ENCODE measurements at places on chromosomes 5 and 9. TPM values are rescaled to one million over a fixed set of nuclear protein-coding genes. Genes with fewer than 3 reads are reported as not detected.

DNA sequence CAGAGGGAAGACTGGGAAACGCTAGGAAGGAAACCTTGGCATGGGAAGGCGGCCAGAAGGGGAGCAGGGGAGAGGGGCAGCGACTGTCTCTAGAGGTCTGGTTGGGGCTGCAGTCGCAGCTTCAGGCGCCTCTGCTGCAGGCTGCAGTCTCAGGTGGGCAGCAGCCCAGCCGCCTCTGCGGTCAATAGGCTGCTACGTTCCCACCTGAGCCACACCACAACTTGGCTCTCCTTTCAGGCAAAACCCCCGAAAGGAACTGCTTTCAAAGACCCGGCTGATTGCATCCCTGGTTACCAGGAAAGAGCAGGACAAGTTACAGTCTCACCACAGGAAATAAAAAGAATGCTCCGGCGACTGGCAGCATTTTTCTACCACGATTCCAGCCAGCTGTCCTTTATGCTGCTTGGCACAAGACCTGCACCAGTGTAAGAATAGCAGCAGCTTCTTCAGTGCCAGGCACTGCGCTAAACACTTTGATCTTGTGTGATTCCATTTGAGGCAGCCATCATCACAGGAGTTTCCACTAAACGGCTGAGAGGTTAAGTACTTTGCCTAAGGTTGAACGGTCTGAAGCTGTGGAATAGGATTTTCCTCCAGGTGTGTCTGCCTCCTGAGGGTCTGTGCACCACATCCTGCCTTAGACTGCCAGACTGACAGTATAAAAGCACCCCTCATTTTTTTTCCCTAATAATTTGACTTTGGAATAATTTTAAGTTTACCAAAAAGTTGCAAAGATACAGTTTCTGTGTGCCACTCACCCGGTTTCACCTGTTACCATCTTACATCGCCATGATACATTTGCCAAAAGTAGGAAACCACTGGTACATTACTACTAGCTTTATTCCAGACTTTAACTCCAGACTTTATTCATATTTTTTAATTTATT is 7.5 kb downstream of the RPS14 start:
- no peak overlapping the region for H3K27ac ChIP-seq
- no peak overlapping the region for H3K4me3 ChIP-seq
- peaks cover 43% of the 10 kb centered on the region for H3K36me3 ChIP-seq
- DNase-seq: no peak
- H3K27me3 ChIP-seq: no peaks in the 10 kb centered on the region
- H3K4me1 ChIP-seq: no peaks in the 10 kb centered on the region

- H3K27me3 ChIP-seq: no peaks in the 10 kb centered on the region
- peaks cover 2% of the 10 kb centered on the region for H3K4me1 ChIP-seq
- peaks cover 74% of the 10 kb centered on the region for H3K36me3 ChIP-seq
- H3K27ac ChIP-seq: no peak overlapping the region
- no peak for DNase-seq
- H3K4me3 ChIP-seq: no peak overlapping the region
Measured at GRCh38 chr5:126613941-126614592, 13.3 kb downstream of the PHAX start.

DNA sequence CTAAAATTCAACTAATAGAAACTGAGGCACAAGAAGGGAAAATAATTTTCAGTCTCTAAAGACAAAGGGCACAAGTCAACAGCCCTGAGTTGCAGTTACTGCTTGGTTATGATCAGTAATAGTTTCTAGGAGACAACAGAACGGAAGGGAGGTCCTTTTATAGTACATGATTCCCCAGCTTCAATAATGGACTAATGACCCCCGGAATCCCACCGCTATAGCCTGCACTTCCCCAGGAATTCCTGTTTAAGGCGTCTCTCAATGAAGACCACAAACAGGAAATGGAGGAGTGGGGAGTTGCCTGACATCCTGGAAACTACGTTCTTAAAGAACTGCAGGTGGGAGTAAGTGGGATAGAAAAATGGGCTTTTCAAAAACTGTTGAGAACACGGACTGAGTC is 60.6 kb downstream of the DIAPH1 start:
- H3K4me1 ChIP-seq: peaks cover 15% of the 10 kb centered on the region
- DNase-seq: no peak
- H3K27ac ChIP-seq: peak overlapping the region; percentile 0
- peaks cover 22% of the 10 kb centered on the region for H3K36me3 ChIP-seq
- H3K27me3 ChIP-seq: no peaks in the 10 kb centered on the region

GRCh38 chr5:68033961-68034571 is 181.5 kb upstream of the PIK3R1 start:
- H3K27me3 ChIP-seq: no peaks in the 10 kb centered on the region
- no peaks in the 10 kb centered on the region for H3K36me3 ChIP-seq
- H3K4me1 ChIP-seq: no peaks in the 10 kb centered on the region

DNA sequence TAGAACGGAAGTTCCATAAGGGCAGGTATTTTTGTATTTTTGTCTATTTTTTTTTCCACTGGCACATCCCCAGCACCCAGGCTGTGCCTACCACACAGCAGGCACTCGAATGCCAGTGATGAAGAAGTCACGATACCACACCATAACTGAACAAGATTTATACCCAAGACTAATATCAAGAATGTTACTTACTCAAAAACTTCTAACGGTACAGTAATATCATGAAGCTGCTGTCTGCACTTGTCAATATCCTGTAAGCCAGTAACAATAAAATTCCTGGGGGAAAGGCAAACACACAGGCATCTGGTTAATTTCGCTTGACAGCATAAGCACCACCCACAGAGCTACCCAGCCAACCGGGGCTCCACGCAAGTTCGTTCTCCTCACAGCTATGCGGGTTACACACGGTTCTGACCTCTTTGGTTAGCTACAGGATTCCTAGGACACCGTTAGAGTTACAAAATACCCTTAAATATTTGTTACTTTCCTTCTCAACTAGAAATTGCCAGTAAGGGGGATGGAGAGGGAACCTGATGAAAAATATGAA is 1.3 kb downstream of the MED10 start:
- peaks cover 17% of the 10 kb centered on the region for H3K36me3 ChIP-seq
- no peak for DNase-seq
- peak overlapping the region; percentile 88 for H3K4me3 ChIP-seq

GRCh38 chr5:31059889-31060288 is 133.6 kb upstream of the CDH6 start:
- H3K27me3 ChIP-seq: no peaks in the 10 kb centered on the region
- H3K4me3 ChIP-seq: no peak overlapping the region
- no peaks in the 10 kb centered on the region for H3K36me3 ChIP-seq
- H3K4me1 ChIP-seq: peaks cover 3% of the 10 kb centered on the region
- no peak overlapping the region for H3K27ac ChIP-seq
- DNase-seq: no peak

DNA sequence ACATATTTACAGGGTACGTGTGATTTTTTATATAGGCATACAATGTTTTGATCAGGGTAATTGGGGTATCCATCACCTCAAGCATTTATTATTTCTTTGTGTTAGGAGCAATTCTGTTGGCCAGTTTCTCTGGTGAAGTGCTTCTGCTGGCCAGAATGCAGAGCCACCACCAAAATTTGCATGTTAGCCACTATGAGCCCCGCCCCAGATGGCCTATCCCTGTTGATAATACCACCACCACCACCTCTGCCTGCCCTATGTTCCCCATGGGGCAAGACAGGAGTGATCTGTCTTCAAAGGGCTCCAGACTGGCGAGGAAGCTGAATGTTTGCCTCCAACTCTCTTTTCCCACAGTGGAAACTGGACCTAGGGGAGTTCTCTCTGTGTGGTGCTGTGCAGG is 26.0 kb upstream of the JAK2 start:
- no peak for DNase-seq
- no peaks in the 10 kb centered on the region for H3K4me1 ChIP-seq
- no peaks in the 10 kb centered on the region for H3K36me3 ChIP-seq
- H3K27me3 ChIP-seq: no peaks in the 10 kb centered on the region

- H3K27me3 ChIP-seq: no peaks in the 10 kb centered on the region
- peak overlapping the region; percentile 65 for H3K27ac ChIP-seq
- H3K4me1 ChIP-seq: peaks cover 35% of the 10 kb centered on the region
- H3K36me3 ChIP-seq: no peaks in the 10 kb centered on the region
- H3K4me3 ChIP-seq: peak overlapping the region; percentile 4
Measured at GRCh38 chr9:130846487-130847305, 11.6 kb downstream of the ABL1 start.

DNA sequence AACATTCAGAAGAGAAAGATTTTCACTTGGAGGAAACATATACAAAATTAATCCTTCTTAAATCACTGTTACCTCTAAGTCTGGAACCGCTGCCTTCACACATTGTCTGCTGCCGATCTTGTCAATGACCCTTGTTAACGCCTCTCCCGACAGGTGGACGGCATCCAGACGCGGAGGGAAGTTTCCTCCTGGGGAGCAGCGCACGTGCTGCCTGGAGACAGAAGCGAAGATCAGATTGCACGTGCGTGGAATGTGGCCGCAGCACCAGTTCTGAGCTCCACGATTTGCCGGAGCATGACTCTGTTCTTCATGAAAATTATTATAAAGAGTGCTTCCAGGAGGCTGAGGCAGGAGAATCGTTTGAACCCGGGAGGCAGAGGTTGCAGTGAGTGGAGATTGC is 183.6 kb upstream of the IRX4 start:
- no peak overlapping the region for H3K27ac ChIP-seq
- H3K27me3 ChIP-seq: no peaks in the 10 kb centered on the region
- DNase-seq: no peak
- no peaks in the 10 kb centered on the region for H3K4me1 ChIP-seq
- H3K4me3 ChIP-seq: no peak overlapping the region

GRCh38 chr5:95284572-95285408 is at the start of gene MCTP1:
TSS of gene MCTP1 (minus strand) at chr5:95285094.
- peak within 1 kb of the TSS; percentile 63 for H3K4me3 ChIP-seq
- H3K27me3 ChIP-seq: no peaks in the 10 kb centered on the region
- peak; percentile 68 for DNase-seq
- peak within 1 kb of the TSS; percentile 18 for H3K27ac ChIP-seq

DNA sequence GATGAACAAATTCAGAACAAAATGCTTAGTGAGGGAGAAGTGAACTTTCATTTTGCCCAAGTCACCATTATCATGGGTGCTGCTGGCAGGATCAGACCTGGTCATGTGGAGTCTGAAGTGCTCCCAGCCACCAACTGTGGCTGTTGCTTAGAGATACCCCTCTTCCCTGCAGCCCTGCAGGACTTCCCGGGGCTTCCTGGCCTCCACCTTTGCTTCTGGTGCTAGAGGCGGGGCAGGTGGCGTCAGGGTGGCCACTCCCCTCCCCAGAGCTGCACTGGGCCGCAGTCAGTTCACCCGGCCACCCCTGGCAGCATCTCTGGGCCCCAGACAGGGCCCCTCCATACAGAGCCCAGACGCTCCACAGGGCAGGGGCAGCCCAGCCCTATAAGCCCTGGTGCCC is 30.0 kb upstream of the SLC12A7 start:
- no peaks in the 10 kb centered on the region for H3K36me3 ChIP-seq
- DNase-seq: no peak
- no peak overlapping the region for H3K27ac ChIP-seq

- H3K27me3 ChIP-seq: no peaks in the 10 kb centered on the region
- no peak for DNase-seq
- no peak overlapping the region for H3K4me3 ChIP-seq
Measured at GRCh38 chr9:77521091-77521490, 127.0 kb downstream of the GNA14 start.

- no peaks in the 10 kb centered on the region for H3K27me3 ChIP-seq
- H3K4me3 ChIP-seq: no peak overlapping the region
- H3K27ac ChIP-seq: no peak overlapping the region
- H3K36me3 ChIP-seq: peaks cover 2% of the 10 kb centered on the region
Measured at GRCh38 chr9:34267660-34268059, 61.4 kb downstream of the KIF24 start.

DNA sequence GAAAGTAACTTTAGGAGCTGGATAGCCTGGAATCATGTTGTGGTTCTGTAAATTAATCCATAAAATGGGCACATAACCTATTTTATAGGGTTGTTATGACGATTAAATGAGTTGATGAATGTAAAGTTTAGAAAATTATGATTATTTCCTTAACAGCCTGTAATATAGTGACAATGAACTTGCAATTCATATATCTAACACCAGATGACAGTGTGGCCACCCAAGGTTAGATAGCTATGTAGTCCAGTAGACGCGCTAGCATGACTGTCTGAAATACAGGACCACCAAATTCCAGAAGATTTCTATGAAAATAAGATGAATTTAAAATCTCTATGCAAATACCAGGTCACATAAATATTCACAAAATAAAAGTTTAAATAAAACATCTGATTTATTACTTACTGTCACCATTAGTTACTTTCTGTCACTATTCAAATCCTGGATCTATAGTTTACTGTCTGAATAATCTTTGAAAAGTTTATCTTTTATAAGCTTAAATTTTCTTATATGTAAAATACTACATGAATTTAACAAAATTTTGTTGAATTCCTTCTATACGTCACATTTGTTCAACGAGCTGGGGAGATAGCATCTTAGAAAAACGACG is 26.1 kb upstream of the MACIR start:
- H3K36me3 ChIP-seq: no peaks in the 10 kb centered on the region
- DNase-seq: peak; percentile 63
- no peak overlapping the region for H3K4me3 ChIP-seq
- H3K27ac ChIP-seq: no peak overlapping the region

GRCh38 chr5:22968386-22968785 is 115.2 kb upstream of the CDH12 start:
- no peak for DNase-seq
- H3K36me3 ChIP-seq: no peaks in the 10 kb centered on the region
- H3K4me1 ChIP-seq: no peaks in the 10 kb centered on the region
- H3K27me3 ChIP-seq: no peaks in the 10 kb centered on the region
- no peak overlapping the region for H3K4me3 ChIP-seq

DNA sequence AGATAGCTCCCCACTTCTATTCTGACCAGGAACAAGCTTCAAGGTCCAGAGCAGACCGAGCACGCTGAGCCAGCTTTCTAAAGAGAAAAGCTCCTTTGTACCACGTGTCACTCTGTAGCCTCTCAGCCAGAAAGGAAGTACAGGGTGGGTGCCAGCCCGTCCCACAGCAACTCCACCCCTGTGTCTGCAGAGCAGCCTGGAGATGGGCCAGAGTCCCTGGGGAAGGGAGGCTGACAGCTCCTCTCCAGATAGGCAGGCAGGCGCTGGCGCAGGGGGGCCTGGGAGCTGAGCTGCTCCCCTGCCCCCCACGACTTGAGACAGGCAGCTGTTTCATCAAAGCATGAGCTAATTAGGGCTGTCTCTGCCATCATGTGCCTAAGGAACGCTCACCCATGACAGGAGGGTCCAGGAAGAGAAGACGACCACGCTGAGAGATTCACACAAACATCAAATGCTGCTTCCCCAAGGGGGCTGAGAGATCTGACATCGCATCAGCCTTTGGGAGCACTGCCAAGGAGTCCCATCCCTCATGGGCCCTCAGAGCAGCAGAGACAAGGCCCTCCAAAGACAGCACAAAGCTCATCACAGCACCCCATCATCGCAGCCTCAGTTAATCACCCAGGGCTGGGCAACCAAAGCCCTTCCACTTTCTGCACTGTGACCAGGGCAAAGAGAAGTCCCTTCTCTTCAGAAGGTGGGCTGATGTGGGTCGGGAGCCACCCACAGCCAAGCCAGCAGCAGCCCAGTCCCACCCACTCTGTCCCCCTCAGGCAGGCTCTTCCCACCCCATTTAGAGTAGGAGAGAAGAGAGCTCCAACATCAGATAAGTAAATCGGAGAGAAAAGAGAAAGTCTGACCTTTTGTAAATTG is 78.5 kb upstream of the LRRTM2 start:
- H3K4me3 ChIP-seq: peak overlapping the region; percentile 10
- H3K27me3 ChIP-seq: no peaks in the 10 kb centered on the region
- H3K27ac ChIP-seq: peak overlapping the region; percentile 50
- peak; percentile 81 for DNase-seq

The FOXD4L5 gene
- 0.33 TPM for total RNA-seq

The CDH6 gene
- total RNA-seq: 8.7 TPM

The IFNA2 gene
- not detected for total RNA-seq

The HSPB3 gene
- total RNA-seq: 0.51 TPM

The IFNA16 gene
- total RNA-seq: not detected

The NSUN2 gene
- total RNA-seq: 53.0 TPM

The RNF183 gene
- not detected for total RNA-seq

The INVS gene
- total RNA-seq: 25.8 TPM

All from SJCRH30 (cell line).